Dermis blood vessel endothelial cell (primary cell): ENCODE measurements at places on chromosomes 2 and 18. TPM values are rescaled to one million over a fixed set of nuclear protein-coding genes. Genes with fewer than 3 reads are reported as not detected.

TMEM169 gene
- total RNA-seq = 0.37 and 0.85 TPM in 2 replicates

CYS1 gene
- total RNA-seq = 0.74 and 1.2 TPM in 2 replicates

NTSR2 gene
- not detected in 2 replicates for total RNA-seq

FBXO36 gene
- total RNA-seq = 0.98 and 1.0 TPM in 2 replicates

FBXO11 gene
- total RNA-seq = 55.1 and 120 TPM in 2 replicates

PRSS56 gene
- not detected in 2 replicates for total RNA-seq

YES1 gene
- 302 and 318 TPM in 2 replicates for total RNA-seq

RGPD4 gene
- not detected in 2 replicates for total RNA-seq

VWC2L gene
- not detected in 2 replicates for total RNA-seq

CXCR2 gene
- not detected in 2 replicates for total RNA-seq

TBR1 gene
- not detected in 2 replicates for total RNA-seq

CDK5R2 gene
- total RNA-seq = not detected in 2 replicates

SULT1C2 gene
- total RNA-seq = 0.05 TPM in 1 of 2 replicates, not detected in the other

GRCh38 chr18:79395761-79396404 is at the start of gene NFATC1:
Gene NFATC1 (plus strand): TSS chr18:79395930. CDS start chr18:79396225, 295 bp downstream.
- DNase-seq = peak; percentile 82

- DNase-seq = no peak
Observed at GRCh38 chr2:175430236-175430635, 248.7 kb upstream of the ATP5MC3 start.

GRCh38 chr18:62781893-62782292 is 66.6 kb downstream of the PHLPP1 start:
- DNase-seq = peak; percentile 35

GRCh38 chr2:219297766-219298456 is 11.3 kb downstream of the PTPRN start:
- no peak for DNase-seq

DNA sequence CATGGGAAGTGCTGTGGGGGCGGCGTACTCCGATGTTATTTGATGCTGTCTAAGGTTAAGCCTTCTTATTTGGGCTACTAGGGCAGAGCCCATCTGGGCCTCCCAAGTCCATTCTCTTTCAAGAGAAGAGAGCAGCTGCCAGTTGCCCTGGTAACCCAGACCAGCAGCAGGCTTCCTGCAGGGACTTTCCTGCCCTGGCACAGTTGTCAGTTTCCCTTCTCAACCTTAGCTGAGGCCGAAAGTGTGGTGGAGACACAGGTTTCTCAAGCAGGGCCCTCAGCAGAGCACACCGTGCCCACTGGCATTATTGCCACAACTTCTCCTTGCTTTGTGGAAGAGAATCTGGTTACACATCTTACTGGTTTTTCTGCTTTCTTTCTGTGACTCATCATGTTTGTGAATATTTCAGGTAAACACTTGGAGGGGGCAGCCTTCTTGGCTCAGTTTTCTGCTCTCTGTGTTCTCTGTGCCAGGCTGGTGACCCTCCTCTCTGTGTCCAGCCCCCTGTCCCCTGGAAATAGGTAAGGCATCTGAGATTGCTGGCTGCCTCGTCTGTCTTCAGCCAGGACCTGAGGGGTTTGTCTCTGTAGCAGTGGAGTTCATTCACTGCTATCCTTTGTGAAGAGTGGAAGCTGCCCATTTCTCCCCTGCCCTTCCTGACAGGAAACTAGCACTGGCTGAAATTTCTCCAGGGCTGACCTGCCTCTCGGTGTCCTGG is 111.0 kb downstream of the B3GNT2 start:
- DNase-seq = peak; percentile 85

DNA sequence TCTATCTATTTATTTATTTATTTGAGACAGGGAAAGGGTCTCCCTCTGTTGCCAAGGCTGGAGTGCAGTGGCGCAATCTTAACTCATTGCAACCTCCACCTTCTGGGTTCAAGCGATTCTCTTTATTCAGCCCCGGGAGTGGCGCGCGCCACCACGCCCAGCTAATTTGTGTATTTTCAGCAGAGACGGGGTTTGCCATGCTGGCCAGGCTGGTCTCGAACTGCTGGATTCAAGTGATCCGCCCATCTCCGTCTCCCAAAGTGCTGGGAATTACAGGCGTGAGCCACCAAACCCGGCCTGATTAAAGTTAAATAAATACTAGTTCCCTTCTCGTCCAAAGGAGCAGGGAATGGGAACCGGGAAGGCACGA is 4.2 kb upstream of the CTDSP1 start:
- DNase-seq = no peak

- no peak for DNase-seq
Observed at GRCh38 chr2:96821113-96821675, 5.1 kb downstream of the CNNM3 start.

DNA sequence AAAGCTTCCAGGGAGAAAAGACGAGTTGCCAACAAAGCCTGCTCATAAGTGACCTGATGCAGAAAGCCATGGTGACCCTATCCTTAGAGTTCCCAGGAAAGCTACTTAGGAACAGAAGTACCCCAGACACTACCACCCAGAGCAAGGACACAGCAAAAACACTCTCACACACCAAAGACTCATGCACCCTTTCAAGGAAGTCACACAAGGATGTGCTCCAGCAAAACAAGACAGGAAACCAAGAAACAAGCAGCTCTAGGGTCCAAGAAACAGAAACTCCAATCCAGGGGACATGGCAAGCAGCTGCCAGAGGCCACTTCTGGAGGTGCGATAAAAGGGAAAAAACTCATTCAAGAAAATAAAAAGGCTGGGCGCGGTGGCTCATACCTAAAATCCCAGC is 5.7 kb downstream of the KIF1A start:
- no peak for DNase-seq

GRCh38 chr2:208937521-208937920 is 486.3 kb upstream of the MAP2 start:
- DNase-seq = no peak

DNA sequence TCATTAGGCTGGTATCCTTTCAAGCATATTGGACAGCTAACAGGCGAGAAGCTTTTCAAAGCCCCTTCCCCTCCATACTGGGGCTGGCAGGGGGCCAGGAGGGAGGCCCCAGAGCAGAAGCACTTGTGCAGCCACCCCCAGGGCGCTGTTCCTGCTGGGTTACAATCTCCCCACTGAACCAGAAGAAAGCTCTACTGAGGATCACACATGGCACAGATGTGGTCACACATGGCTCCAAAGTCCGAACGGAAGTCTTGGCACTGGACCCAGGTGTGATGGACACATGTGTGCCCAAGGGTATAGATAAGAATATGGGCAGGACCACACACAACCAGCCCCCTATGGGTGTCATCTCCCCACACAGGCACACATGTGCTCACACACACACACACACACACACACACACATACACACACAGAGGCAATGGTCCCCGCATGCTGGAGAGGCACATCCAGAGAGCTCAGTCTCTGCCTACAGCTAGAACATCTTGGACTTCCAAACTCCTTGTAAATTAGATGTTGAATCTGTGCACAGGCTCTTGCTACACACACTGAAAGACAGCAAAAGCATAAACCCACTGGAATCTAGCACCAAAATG is 56.4 kb downstream of the TTC32 start:
- DNase-seq = no peak

DNA sequence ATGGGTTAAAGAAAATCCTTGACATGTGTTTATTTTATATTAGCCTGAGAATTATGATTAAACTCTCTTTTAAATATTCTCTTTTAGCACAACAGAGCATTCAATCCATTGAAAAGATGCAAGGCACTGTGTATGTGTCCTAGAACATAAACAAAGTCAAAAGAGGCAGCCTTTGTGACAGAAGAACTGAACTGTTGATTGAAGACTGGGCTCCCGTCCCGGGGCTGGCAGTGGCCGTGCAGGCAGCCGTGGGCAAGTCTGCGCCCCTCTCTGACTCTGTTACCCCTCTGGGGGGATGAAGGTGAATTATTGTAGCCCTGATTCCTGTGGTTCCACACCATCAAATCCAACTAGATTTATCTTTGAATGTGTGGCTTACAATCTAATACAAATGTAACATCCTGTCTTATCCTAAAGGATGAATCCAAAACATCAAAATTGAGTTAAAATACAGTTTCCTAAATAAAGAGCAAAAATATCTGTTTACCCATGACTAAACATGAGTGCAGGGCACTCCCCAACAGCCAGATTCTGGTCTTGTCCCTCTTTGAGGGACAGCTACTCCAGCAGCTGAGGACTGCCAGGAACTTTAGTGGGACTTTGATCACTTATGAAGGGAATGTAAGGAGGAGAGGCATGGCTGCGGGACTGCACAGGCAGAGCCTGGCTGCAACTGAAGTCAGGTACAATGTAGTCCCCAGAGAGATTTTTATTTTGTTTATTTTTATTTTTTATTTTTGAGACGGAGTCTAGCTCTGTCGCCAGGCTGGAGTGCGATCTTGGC is 37.3 kb upstream of the SH3BP4 start:
- DNase-seq = no peak

- no peak for DNase-seq
Observed at GRCh38 chr2:143246815-143247744, 117.9 kb downstream of the ARHGAP15 start.

- no peak for DNase-seq
Observed at GRCh38 chr2:53654396-53654795, 113.2 kb upstream of the CHAC2 start.

DNA sequence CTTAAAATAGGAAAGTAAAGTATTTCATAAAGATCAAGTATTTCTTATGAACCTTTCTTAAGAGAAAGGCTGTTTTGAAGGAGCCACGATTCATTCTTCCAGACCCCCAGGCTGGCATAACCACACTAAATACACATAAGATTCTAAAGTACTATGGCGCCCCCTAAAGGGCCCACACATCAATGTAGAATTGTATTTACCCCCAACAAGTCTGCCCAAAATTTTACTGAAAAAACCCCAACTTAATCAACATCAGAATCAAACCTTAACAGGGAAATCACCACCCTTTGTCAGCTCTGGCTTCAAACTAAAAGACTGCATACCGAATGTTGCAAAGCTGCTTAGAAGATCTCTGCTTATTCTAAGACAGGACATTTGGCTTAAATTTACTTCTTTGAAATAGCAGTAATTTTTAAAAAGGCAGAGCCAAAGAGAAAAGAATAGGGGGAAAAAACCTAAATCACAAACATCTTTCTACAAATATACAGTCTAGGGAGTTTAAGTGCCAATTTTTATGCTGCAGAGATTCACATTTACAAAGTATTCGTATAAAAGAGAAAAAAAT is 20.4 kb upstream of the BCL2 start:
- DNase-seq = peak; percentile 60

- DNase-seq = no peak
Observed at GRCh38 chr18:63253014-63253413, 66.6 kb downstream of the BCL2 start.

DNA sequence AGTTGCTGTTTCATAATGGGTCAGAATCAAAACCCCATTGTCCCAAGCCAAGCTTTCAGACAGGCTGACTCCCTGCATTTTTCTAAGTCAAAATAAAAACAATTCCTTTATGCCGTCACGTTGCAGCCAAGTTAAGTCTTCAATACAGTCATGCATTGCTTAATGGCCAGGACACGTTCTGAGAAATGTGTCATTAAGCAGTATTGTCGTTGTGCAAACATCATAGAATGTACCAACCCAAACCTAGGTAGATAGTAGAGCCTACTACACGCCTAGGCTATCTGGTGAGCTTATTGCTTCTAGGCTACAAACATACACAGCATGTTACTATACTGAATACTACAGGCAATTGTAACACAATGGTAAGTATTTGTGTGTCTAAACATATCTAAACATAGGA is 160.4 kb upstream of the FOSL2 start:
- no peak for DNase-seq

DNA sequence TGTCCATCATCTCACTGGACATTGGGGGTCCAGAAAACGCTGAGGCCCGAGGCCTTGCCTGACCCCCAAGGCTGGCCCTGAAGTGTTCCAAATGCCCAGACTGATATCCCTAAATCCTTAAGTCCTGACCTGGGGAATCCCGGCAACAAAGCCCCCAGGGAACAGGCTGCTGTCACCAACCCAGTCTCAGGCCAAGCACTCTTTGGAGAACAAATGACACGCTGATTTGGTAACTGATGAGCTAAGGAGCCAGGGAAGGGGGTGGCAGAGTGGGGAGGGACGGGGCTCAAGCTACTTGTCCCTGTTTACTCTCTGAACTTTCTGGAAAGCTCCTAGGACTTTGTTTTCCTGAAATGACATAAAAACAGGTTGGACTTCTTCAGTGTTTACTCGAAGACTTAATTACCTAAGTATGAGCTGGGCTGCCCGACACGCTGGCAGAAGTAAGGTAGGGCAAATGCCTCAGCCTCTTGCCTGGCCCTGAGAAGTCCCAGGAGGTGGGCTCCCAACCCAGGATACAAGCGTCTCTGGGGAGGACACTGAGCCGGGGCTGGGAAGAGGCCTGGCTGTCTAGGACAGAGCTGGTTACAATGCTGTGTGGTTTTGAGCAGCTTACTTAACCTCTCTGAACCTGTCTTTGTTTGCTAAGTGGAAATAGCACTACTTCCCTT is 105.5 kb upstream of the GLI2 start:
- DNase-seq = no peak

DNA sequence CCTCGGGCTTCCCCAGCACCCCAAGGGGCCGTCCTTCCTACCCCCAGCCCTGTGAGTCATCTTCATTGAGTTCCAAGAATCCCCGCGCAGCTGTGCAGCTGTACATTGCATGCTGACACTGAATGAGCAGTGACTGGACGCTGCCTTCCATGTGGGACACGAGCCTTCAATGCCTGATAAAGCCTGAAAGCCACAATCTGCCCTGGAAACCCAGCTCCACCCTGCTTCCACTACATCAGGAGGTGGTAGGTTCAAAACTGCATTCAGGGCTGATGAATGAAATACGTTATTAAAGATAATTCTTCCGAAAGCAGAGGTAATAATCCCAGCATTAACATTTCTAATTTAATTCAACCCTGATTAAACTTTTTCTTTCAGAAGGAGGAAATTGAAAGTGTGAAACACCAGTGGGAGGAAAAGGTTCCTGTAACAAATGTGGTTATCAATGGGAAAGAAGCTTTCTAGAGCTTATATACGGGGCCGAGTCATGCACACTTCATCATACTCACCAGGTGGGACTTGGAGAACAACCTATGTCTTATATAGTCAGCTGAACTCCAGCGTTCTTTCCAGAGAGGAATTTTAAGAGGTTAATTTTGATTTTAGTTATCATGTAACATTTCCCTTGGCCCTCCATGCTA is 360.1 kb downstream of the LPIN1 start:
- peak; percentile 61 for DNase-seq
